Activated CD4-positive, alpha-beta T cell treated with anti-CD3 and anti-CD28 coated beads for 36 hours (primary cell): ENCODE measurements at places on chromosomes 3 and 15. TPM values are rescaled to one million over a fixed set of nuclear protein-coding genes. Genes with fewer than 3 reads are reported as not detected.

GRCh38 chr15:37072181-37072580 is 28.2 kb downstream of the MEIS2 start:
- no peak for DNase-seq
- no peak overlapping the region for H3K27ac ChIP-seq
- no peak overlapping the region for H3K4me3 ChIP-seq
- H3K4me1 ChIP-seq = no peaks in the 10 kb centered on the region
- H3K27me3 ChIP-seq = peaks cover 7% of the 10 kb centered on the region

EXD1 gene
- total RNA-seq = not detected

C3orf70 gene
- not detected for total RNA-seq

FBXW12 gene
- total RNA-seq = 0.16 TPM

MNS1 gene
- total RNA-seq = 0.41 TPM

- H3K4me3 ChIP-seq = no peak overlapping the region
- DNase-seq = no peak
- H3K27me3 ChIP-seq = no peaks in the 10 kb centered on the region
Observed at GRCh38 chr15:74333662-74334061, 33.8 kb downstream of the CYP11A1 start.

GRCh38 chr3:21894459-21895340 is 143.7 kb upstream of the ZNF385D start:
- no peak for DNase-seq
- H3K27ac ChIP-seq = no peak overlapping the region
- H3K4me3 ChIP-seq = no peak overlapping the region
- no peaks in the 10 kb centered on the region for H3K27me3 ChIP-seq

GNAT1 gene
- 0.14 TPM for total RNA-seq

DNA sequence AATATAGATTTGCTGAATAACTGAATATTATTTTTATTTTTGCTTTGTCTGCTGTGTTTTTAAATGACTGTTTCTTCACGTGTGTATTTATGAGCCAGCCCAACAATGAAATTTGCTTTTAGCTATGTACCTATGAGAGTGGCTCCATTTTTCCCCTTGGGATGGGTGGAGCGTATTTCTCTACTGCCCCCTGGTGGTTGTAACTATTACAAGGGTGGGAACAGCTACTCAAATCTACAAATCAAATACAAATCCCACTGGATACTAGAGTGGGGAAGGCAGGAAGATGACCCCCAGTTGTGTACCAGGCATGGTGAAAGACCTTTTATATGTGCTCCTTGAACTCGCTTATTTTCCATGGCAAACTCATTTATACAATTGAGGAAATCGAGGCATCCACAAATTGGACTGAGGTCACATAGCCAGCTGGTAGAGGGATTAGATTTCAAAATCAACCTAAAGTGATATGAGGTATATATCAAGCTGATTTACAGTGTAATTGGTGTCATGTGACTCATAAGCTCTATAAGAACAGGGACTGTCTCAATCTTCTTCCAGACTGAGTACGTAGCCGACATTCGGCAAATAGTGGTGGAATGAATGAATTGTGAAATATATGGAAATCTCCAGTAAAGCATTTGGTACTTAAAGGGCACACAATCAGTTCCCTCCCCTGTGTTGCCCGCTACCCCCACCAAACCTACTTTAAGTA is 69.5 kb upstream of the VEPH1 start:
- H3K27me3 ChIP-seq = peaks cover 15% of the 10 kb centered on the region
- H3K4me3 ChIP-seq = no peak overlapping the region
- peak; percentile 37 for DNase-seq
- H3K36me3 ChIP-seq = no peaks in the 10 kb centered on the region

DNA sequence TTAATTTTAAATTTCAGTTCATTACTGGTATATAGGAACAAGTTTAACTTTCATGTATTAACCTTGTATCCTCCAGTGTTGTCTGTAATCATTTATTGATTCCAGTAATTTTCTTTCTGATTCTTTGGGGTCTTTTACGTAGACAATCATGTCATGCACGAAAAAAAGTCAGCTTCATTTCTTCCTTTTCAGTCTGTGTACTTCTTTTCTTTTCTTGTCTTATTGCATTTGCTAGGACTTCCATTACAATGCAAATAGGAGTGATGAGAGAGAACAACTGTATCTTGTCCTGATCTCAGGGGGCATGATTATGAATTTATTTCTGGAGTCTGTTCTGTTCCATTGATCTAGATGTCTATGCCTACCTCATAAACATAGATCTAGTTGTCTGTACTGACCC is 56.5 kb downstream of the STT3B start:
- no peak overlapping the region for H3K4me3 ChIP-seq
- no peaks in the 10 kb centered on the region for H3K27me3 ChIP-seq
- H3K36me3 ChIP-seq = peaks cover 90% of the 10 kb centered on the region
- DNase-seq = no peak

ZPLD1 gene
- total RNA-seq = not detected

GRCh38 chr15:69508659-69509058 is 56.0 kb downstream of the RPLP1 start:
- no peak overlapping the region for H3K4me3 ChIP-seq
- H3K4me1 ChIP-seq = no peaks in the 10 kb centered on the region
- H3K27ac ChIP-seq = no peak overlapping the region
- DNase-seq = no peak
- H3K27me3 ChIP-seq = peaks cover 3% of the 10 kb centered on the region

DNA sequence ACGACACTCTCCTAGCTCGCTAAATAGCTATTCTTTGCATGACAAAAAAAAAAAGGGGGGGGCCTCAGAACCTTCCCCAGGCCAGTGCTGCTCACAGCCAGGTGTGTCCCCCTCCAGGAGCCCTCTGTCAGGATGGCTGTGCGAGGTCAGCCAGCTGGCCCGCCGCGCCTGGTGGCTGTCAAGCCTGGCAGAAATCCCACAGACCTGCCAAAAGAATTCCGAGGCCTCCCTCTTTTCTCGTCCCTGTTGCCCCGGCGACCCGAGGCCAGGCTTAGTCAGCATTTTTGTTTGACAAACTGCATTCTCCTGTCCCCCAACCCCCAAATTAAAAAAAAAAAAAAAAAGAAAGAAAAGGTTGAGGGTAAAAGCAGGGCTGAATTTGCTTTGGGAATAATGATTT is 61.9 kb downstream of the TM4SF4 start:
- DNase-seq = no peak
- peaks cover 6% of the 10 kb centered on the region for H3K4me1 ChIP-seq
- H3K4me3 ChIP-seq = no peak overlapping the region
- H3K27ac ChIP-seq = no peak overlapping the region

- DNase-seq = no peak
- no peaks in the 10 kb centered on the region for H3K36me3 ChIP-seq
Observed at GRCh38 chr15:73862276-73862675, 11.1 kb upstream of the TBC1D21 start.

MYEF2 gene
- total RNA-seq = 27.7 TPM

DNA sequence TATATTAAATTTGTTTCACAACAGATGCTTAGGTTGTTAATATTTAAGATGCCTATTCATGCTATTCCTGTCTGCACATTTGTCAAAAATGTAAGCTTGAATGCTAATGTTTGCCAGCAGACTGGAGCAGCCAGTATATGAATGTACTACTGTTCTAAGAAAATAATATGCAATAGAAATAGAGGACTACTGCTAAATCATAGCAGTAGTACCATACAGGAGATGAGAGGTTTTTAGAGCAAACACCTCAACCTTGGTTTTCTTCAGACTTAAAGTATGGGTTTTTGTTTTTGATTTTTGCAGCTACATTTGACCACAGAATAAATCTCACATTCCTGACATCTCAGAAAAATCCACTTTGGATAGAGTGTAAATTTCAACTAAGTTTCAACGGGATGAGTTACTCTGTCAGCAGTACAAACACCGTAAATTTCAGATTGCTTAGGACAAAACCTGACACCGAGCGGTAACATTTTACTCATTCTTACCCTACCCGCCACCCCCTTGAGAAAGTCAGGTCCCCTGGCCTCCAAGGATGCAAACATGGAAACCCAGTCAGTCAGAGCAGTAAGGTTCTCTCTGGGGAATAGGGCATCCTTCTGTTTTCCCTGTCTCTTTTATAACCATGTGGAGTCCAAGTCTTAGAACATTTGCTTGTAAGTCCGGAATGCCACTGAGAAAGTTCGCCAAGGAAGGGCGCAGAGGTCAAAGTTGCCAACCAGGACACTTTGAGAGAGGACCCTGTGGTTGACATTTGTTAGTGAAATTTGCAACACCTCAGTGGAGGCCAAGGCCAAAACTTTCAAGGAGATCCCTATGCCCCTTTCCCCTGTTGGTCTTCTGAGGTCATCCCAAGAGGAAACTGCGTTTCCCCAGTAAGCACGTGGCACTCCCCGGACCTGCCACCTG is 17.9 kb upstream of the SATB1 start:
- peaks cover 14% of the 10 kb centered on the region for H3K4me1 ChIP-seq
- peak overlapping the region; percentile 91 for H3K27ac ChIP-seq
- no peak for DNase-seq

GRCh38 chr15:73944161-73945129 is 18.2 kb downstream of the LOXL1 start:
- H3K36me3 ChIP-seq = no peaks in the 10 kb centered on the region
- H3K4me3 ChIP-seq = no peak overlapping the region
- H3K27ac ChIP-seq = no peak overlapping the region
- no peaks in the 10 kb centered on the region for H3K27me3 ChIP-seq

GRCh38 chr3:190369668-190370295 is 18.2 kb upstream of the CLDN16 start:
- peaks cover 12% of the 10 kb centered on the region for H3K27me3 ChIP-seq
- H3K36me3 ChIP-seq = no peaks in the 10 kb centered on the region
- DNase-seq = no peak
- no peaks in the 10 kb centered on the region for H3K4me1 ChIP-seq
- no peak overlapping the region for H3K4me3 ChIP-seq

DNA sequence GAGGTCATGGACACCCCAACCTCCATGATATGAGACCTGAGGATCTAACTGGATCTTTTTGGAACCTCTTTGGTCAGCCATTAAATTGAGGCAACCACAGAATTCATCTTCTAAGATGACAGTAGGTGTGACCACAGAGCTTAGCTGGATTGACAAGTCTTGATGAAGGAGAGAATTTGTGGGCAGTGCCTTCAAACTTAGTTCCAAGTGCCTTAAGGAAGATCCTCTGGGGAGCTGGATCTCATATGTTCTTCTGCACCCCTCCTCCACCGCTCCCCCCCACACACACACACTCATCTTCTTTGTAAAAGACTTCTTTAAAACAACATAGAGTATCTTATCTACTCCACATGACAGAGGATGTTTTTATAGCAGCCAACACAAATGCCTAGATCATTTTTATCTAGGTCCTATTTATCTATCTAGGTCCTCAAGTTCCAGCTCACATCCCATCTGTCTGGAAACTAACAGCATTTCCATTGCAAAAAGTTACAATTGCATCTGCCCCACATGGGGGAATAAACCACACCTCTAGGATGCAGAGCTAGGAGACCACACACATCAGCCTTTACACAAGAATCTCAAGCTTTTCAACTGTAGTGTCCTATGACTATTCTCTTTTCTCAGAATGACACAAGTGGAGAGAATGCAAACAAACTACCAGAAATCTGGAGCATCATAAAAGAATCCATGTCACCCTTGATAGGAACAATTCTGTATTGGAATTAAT is 37.4 kb downstream of the WWTR1 start:
- H3K36me3 ChIP-seq = no peaks in the 10 kb centered on the region
- no peak overlapping the region for H3K27ac ChIP-seq
- H3K4me3 ChIP-seq = no peak overlapping the region
- H3K27me3 ChIP-seq = peaks cover 13% of the 10 kb centered on the region
- H3K4me1 ChIP-seq = peaks cover 14% of the 10 kb centered on the region
- peak; percentile 9 for DNase-seq

GCSAM gene
- 12.1 TPM for total RNA-seq

SLC51A gene
- total RNA-seq = not detected

DNA sequence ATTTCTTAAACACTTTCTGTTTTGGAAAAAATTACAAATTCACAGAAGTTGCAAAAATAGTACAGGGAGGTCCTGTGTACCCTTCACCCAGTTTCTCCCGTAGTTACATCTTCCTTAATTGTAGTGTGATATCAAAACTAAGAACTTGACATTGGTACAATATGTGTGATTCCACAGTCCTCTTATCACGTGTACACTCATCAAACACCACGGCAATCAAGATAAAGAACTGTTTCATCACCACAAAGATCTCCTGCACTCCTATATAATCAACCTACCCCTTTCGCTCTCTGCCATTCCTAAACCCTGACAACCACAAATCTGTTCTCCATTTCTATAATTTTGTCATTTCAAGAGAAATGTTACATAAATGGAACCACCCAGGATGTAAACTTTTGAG is 31.4 kb downstream of the POMGNT2 start:
- DNase-seq = no peak
- H3K4me3 ChIP-seq = no peak overlapping the region
- peaks cover 3% of the 10 kb centered on the region for H3K4me1 ChIP-seq
- no peak overlapping the region for H3K27ac ChIP-seq
- H3K27me3 ChIP-seq = no peaks in the 10 kb centered on the region

DNA sequence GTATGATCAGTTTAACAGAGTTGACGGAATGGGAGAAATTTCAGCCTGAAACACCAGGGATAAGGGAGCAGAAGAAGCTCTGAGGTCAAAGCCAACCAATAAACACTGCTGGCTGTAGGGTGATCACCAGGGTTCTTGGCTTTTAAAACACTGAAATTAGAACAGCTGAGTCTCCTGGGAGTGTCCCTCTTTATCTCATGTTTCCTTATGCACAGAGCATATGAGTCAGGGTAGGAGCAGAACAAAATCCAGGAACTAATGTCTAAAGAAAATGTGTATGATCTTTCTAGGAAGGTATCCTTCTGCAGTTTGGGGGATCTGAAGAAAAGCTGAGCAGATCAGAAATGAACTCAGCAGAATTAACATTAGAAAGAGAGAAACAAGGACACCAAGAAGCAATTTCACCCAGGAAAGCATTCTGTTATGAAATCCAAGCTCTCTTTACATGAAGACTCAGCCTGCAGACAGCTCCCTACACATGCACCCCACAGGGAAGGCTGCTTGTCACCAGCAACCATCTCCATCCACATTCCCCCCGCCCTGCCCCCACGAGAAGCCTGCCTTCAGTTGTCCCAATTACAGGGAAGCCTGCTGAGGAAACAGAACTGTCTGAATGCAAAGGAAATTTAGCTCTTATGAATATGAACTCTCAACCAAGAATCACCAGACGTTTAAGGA is 469.7 kb downstream of the PDCD6IP start:
- H3K36me3 ChIP-seq = no peaks in the 10 kb centered on the region
- no peak overlapping the region for H3K27ac ChIP-seq
- no peak overlapping the region for H3K4me3 ChIP-seq
- H3K27me3 ChIP-seq = peaks cover 7% of the 10 kb centered on the region

IVD gene
- 30.8 TPM for total RNA-seq

DNA sequence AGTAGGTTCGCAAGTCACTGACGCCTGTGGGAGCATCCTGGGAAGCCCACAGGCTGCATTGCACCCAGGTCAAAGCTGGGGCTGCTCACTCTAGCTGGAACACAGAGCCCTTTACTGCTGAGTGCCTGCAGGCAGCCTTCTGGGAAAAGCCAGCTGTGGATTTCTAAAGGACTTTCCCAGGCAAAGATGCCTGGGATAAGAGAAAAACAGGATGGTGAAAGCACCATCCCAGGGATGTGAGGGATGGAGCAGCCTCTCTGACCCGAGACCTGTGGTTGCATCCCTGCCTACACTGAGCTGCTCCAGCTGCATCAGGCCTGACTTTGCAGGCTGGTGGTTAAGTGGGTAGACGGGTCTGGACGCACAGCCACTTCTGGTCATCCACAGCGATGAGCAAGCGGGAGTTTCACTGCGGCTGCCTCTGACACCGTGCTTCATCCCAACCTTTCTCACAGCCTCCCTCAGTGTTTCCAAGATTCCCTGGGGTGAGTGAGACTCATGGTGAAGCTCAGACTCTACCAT is 52.5 kb upstream of the AMOTL2 start:
- no peak for DNase-seq
- peaks cover 6% of the 10 kb centered on the region for H3K27me3 ChIP-seq
- no peaks in the 10 kb centered on the region for H3K4me1 ChIP-seq
- H3K27ac ChIP-seq = no peak overlapping the region
